Ovary (tissue), 10 donors: ENCODE measurements at places on chromosomes 12 and 14. TPM values are rescaled to one million over a fixed set of nuclear protein-coding genes. Genes with fewer than 3 reads are reported as not detected.

DNA sequence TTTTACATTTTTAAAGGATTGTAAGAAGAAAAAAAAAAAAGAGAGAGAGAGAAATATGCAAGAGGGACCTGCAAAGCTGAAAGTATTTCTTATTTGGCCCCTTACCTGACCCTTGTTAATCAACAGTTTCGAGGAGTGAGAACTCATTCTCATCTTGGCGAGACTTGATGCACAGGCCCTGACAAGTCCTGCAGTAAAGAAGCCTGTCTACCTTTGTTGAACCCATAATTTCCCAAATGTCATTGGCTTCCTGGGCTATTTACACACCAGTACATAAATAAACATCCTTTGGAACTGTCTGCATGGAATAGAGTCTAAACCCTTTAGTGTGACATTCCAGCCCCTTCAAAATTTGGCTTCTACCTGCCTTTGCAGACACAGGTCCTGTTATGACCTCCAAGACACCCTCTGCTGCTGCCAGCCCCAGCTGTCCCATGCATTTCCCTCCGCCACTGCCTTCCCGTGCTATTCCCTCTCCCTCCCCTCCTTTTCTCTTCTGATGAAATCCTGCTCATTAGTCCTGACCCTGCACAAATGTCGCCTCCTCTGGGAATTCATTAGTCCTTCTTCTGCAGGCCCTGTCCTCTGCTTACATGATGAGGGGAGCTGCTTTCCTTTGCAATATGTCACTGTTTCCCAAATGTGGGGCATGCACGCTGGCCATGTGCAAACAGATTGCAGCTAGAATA is 35.1 kb downstream of the MYL2 start:
- no peaks in the 10 kb centered on the region for H3K27me3 ChIP-seq
- no peak overlapping the region for H3K4me3 ChIP-seq
- H3K27ac ChIP-seq = no peak overlapping the region
- no peaks in the 10 kb centered on the region for H3K4me1 ChIP-seq
- DNase-seq = no peak
- H3K36me3 ChIP-seq = no peaks in the 10 kb centered on the region

DNA sequence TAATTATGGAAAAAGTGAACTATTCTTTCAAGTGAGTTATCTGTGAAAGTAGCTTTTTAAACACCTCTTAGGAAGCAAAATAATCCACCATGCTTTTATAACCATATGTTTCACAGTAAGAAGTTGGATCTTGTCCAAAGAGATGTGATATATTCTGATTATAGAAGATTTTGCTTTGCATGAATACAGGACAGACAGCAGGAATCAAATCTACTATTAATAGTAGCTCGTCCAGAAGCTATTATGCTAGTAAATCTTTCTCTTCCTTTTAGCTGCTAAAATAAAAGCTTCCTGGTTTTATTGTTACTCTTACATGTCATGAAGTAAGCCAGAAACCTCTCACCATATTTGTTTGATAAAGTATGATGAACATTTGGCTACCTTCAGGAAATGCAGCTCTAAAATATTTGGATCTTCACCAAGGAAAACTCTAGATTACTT is 257.0 kb downstream of the IPO8 start:
- H3K36me3 ChIP-seq = no peaks in the 10 kb centered on the region
- H3K4me3 ChIP-seq = no peak overlapping the region
- H3K27ac ChIP-seq = no peak overlapping the region
- H3K4me1 ChIP-seq = no peaks in the 10 kb centered on the region
- DNase-seq = no peak

GRCh38 chr12:101929365-101930041 is 52.1 kb downstream of the DRAM1 start:
- H3K27ac ChIP-seq = no peak overlapping the region
- no peaks in the 10 kb centered on the region for H3K36me3 ChIP-seq
- H3K4me3 ChIP-seq = no peak overlapping the region
- DNase-seq = no peak
- no peaks in the 10 kb centered on the region for H3K27me3 ChIP-seq
- H3K4me1 ChIP-seq = peaks cover 3% of the 10 kb centered on the region

DNA sequence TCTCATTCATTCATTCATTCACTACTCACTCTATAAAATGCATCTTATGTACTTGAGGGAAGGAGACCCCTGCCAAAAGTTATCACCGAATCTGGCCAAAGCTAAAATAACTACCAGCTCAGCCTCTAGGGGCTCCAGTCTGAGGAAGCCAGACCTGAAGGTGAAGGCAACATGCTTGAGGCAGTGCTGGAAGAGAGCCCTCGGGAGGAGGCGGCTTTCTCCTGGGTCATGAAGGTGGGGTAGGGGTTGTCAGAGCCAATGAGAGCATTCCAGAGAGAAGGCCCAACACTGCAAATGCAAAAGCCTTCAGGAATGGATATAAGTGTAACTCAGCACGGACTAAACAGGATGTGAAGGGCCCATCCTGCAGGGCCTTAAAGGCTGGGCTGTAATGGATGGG is 62.4 kb downstream of the GSC start:
- H3K27me3 ChIP-seq = no peaks in the 10 kb centered on the region
- H3K27ac ChIP-seq = no peak overlapping the region
- no peak for DNase-seq
- H3K36me3 ChIP-seq = no peaks in the 10 kb centered on the region
- H3K4me3 ChIP-seq = no peak overlapping the region

DNA sequence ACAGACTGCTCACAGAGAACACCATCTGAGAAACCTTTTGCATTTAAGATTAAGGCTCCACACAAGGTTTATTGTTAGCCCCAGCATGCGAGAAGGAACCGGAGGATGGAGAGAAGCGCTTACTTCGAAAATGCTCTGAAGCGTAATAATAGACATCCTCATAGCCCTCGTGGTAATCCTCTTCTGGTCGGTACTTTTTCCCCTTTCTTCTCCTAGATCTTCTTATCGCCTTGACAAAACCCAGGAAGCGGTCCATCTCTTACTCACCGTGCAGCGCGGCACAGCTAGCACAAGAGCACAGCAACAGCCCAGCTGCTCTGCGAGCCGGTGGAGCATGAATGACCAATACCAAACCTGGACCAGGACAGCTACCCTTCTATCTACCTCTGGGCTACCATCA is 125.1 kb upstream of the GRIP1 start:
- H3K27ac ChIP-seq = no peak overlapping the region
- H3K4me3 ChIP-seq = no peak overlapping the region
- H3K36me3 ChIP-seq = no peaks in the 10 kb centered on the region
- no peaks in the 10 kb centered on the region for H3K27me3 ChIP-seq

- H3K27ac ChIP-seq = no peak overlapping the region
- no peak overlapping the region for H3K4me3 ChIP-seq
- no peaks in the 10 kb centered on the region for H3K4me1 ChIP-seq
- DNase-seq = no peak
- H3K36me3 ChIP-seq = no peaks in the 10 kb centered on the region
These were observed 151.1 kb upstream of the RTL1 start for GRCh38 chr14:101054671-101055070.

- H3K4me1 ChIP-seq = no peaks in the 10 kb centered on the region
- no peaks in the 10 kb centered on the region for H3K27me3 ChIP-seq
- no peaks in the 10 kb centered on the region for H3K36me3 ChIP-seq
- no peak overlapping the region for H3K27ac ChIP-seq
- H3K4me3 ChIP-seq = no peak overlapping the region
These were observed 592 bp upstream of the KCNK10 start for GRCh38 chr14:88323523-88324199.

Gene DUSP6
- total RNA-seq = 33.4 TPM

Gene HSPA2
- total RNA-seq = 49.7 TPM

Gene ANG
- total RNA-seq = 49.9 TPM

Gene RAB5B
- 117 TPM for total RNA-seq

Gene CLEC4D
- total RNA-seq = not detected

Gene PROX2
- not detected for total RNA-seq

Gene ITPR2
- 51.1 TPM for total RNA-seq
